ENCODE measurements at places on chromosomes 1 and 21. TPM values are rescaled to one million over a fixed set of nuclear protein-coding genes. Genes with fewer than 3 reads are reported as not detected.

Gene TAS1R3
- 0.36 TPM for polyA plus RNA-seq

Gene OR2T3
- not detected for polyA plus RNA-seq

Gene JAM2
- 0.89 TPM for polyA plus RNA-seq

DNA sequence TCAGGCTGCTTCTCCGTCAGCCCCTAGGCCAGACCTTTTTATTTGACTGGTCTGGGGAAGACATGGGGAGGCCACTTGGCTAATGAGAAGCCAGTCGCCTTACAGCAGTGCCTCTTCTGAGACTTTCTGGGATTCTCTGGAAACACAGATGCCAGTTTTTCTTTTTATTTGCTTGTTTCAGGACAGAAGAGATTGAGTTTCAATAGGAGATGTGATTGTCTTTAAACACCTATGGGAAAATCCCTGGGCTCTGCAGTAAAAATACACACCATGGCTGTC lies 15.4 kb upstream of the BTG2 start:
- DNase-seq, result no peak

GRCh38 chr1:11515368-11516300 lies 36.7 kb downstream of the DISP3 start:
- DNase-seq, result no peak

- peak; percentile 69 for DNase-seq
Observed at GRCh38 chr1:55140546-55140983, 74.6 kb downstream of the USP24 start.

DNA sequence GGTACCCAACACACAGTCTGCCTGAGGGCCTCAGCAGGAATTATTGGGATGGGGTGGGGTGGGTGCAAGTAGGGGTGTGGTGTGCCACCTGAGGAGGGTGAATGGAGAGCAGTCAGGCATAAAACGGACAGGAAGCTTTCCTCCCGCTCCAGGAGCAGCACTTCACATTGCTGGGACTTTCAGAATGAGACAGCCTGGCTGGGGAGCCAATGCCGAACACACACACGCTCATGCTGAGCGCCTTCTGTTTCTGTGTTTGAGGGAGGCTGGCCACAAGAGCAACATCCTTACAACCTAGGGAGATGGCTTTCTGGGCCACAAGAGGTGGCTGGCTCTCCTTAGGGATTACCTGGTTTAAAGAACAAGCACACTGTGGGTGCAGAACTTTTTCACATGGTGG lies 98.0 kb downstream of the LAMC2 start:
- no peak for DNase-seq
